ENCODE measurements at places on chromosomes 13 and 19. TPM values are rescaled to one million over a fixed set of nuclear protein-coding genes. Genes with fewer than 3 reads are reported as not detected.

Gene LAIR1
- 4.9 TPM for polyA plus RNA-seq

Gene ZNF568
- polyA plus RNA-seq = 9.8 TPM

GRCh38 chr13:109734002-109734785 is 52.2 kb downstream of the IRS2 start:
- no peak for DNase-seq

DNA sequence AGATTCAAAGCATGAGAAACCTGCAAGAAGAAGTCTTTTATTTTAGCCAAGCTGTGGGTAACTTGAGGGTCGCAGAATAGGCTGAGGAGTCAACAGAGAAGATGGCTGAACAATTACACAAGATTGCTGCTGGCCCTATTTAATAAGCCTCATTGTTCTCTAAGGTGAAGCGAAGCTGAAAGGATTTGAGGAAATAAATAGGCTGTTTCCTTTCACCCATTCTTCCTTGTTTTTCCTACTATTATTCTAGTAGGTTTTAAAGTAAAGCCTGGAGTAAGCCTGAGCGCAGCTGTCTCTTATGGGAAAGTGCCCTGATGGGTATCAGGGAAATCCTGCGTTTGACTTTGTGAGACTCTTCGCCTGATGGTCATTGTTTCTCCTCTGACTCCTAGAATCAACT is 25.0 kb upstream of the PCCA start:
- DNase-seq = no peak

Gene UHRF1
- polyA plus RNA-seq = 0.86 TPM

- peak; percentile 93 for DNase-seq
These were observed 19.5 kb downstream of the PRKD2 start for GRCh38 chr19:46697204-46697960.

Gene PIH1D1
- polyA plus RNA-seq = 63.5 TPM

DNA sequence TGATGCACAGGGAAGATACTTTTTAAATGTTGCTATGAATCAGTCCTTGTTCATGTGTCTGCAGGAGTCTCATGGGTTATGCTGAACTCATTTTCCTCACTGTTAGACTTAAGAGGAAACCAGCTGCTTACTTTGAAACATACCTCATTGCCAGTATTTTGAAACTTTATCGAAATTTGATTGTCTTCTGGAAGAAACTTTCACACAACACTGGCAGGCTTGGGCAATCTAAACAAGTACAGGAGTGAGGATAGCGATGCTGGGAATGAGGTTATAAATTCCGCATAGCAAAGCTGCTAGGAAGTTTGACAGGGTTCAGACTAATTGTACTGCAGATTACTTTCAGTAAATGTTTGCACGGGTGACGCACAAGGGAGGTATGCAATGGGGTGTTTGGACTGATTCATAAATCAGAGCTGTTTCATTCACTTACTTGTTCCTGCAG is 245.7 kb downstream of the DNAJC15 start:
- no peak for DNase-seq

GRCh38 chr13:27789495-27790303 is 2.6 kb upstream of the GSX1 start:
- DNase-seq = no peak

DNA sequence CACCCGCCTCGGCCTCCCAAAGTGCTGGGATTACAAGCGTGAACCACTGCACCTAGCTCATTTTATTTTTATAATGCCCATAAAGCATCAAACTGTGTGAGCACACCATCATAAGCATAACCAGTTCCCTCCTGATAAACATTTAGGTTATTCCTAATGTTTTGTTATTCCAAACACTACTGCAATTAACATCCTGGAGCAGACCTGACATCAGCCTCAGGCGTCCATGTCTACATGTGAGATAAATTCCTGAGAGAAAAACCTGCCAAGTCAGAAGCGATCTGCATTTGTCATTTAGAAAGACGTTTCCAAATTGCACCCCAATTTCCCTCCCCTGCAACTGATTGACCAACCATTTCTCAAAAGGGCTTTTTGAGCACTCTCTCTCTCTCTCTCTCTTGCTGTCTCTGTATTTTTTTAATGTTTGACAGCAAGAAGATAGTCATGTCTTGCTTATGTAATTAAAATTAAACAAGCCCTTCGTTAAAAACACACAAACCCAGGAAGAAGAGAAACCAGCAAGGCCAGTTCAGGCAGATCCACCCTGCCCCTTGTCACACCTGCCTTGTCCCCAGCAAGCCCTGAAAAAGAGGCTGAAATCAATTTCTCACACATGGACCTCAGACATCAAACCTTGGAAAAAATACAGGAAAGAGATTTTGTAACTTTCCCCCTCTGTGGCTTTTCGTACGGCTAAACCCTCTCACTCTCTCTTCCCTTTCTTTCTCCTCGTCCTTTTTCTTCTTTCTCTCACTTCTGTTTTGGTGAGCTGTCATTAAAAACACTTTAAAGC is 9.9 kb downstream of the LYPD3 start:
- no peak for DNase-seq

DNA sequence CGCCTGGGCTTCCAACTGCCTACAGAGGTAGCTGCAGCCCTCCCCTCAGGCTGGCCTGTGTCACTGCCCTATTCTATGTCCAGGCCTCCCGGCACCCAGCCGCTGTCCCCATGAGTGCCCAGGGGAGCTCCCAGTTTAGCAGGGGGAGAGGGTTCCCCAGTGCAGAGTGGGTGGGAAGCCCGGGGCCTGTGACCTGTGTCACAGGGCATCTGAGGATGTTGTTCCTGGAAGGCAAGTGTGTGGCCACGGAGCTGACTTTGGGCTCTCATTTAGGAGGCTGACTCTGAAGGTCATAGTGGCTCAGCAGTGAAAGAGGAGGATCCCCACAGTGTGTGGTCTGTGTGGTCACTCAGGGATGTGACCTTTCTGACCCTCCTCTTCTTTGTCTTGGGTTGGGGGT is 25.1 kb downstream of the PPP1R37 start:
- DNase-seq = no peak

GRCh38 chr13:37023871-37024270 is 23.3 kb downstream of the EXOSC8 start:
- no peak for DNase-seq

Gene FBXO17
- polyA plus RNA-seq = 35.5 TPM

Gene FCER2
- polyA plus RNA-seq = 0.08 TPM

GRCh38 chr13:101988140-101988539 is 413.7 kb downstream of the FGF14 start:
- DNase-seq = no peak

Gene PSG11
- not detected for polyA plus RNA-seq

Gene RAD23A
- polyA plus RNA-seq = 75.8 TPM

DNA sequence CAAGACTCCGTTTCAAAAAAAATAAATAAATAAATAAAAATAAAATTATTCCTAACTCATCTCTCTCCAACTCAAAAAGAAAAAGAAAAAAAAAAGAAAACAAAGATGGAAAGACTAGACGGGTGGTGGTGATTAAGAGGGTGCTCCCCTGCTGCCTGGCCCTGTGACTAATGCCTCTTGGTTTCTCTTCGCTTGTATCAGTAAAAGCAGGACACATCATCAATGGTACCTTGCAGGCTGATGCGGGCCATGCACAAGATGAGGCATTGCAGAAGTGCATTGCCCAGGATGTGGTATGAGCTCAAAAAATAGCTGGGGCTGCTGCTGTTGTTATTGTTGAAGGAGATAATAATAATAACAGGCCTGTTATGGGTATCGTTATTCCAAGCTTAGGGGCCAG is 14.6 kb downstream of the ACER1 start:
- no peak for DNase-seq

DNA sequence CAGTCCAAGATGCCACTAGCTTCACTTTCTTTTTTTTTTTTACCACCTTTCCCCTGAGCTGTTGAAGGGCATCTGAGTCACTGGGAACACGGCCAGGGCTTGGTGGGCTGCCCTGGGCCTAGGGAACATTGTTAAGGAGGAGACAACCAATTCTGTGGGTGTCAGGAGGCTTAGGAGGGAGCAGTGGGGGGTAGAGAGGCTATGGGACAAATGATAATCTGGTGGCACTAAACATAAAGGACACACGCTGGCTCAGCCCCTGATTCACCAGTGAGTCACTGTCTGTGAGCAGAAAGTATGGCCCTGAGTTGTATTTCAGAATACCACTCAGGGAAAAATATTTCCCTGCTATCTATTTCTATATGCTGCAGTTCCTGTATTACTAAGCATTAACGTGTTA is 207.8 kb downstream of the DCLK1 start:
- no peak for DNase-seq

GRCh38 chr13:75749407-75749806 is 113.3 kb downstream of the LMO7 start:
- no peak for DNase-seq

DNA sequence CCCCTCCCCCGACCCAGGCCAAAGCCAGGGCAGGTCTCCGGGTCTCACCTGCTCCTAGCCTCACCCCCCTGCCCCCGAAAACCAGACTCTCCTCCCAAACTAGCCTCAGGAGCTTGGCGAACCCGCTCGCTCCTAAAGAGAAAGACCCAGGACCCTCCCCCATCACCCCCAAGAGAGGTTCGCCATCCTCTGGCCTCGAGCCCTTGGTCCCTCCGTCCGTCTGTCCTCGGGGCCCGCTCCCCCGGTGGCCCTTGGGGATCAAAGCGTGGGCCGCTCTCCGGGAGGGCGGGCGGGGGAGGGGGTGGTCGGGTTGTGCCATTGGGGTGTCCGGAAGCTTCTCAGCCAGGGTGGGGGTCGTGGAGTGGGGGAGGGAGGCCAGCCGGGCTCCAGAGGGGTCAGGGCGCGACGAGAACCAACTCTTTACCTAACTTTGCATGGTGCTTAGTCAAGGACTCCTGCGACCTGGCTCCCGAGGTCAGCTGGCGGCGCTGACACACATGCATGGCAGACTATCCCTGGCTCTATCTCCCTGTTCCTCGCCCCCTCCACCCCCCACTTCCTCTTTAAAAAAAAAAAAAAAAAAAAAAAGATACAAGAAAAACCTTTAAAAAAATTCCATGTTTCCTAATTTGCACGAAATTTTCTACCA is 15.6 kb downstream of the SMIM24 start:
- DNase-seq = peak; percentile 41

DNA sequence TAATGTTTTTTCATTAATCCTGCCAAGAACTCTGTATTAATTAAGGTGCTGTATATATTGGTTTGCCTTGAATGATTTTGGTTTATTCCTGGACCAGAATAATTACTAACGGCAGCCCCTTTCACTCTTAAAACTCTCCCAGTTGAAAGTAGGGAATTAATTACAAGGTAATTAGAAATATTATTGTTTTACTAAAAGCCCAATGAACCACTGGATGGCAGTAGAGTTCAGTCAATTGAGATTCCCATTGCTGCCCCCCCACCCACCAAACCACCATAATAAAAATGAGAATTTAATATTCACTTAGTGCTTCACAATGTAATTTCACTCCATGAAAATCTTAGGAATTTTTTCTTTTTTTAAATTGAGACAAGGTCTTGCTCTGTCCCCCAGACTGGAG is 13.7 kb downstream of the WBP4 start:
- DNase-seq = no peak

GRCh38 chr19:35213663-35214632 is 14.6 kb downstream of the FAM187B start:
- no peak for DNase-seq

GRCh38 chr13:40749327-40749726 is 21.7 kb downstream of the MRPS31 start:
- no peak for DNase-seq

DNA sequence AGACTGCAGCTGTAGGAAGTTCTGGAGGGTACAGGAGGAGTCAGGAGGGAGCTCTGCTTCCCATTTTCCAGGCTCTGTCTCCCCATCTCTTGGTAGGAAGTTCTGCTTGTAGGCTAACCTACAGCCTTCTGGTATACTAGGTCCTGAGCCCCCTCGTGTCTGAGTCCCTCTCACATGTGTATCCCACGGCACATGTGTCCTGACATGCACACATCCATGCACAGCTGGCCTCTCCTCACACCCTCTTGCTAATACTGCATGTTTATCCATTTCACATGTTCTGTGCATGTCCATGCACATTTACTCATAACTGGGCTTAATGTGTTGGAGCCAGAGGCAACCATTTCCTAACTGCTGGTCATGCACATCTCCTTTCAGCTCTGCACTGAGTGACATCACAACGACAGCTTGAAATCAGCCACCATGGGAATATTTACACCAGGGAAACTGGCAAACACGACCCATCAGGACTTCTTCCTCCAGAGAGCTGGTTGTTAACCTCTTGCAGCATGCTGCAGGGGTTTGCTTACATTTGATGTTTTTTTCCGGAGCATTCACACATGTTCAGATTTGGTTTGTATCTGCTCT is 3.0 kb downstream of the CD209 start:
- DNase-seq = no peak

GRCh38 chr13:50519866-50520265 is 323.6 kb downstream of the DLEU7 start:
- no peak for DNase-seq

Gene CTXN1
- polyA plus RNA-seq = 3.3 TPM

DNA sequence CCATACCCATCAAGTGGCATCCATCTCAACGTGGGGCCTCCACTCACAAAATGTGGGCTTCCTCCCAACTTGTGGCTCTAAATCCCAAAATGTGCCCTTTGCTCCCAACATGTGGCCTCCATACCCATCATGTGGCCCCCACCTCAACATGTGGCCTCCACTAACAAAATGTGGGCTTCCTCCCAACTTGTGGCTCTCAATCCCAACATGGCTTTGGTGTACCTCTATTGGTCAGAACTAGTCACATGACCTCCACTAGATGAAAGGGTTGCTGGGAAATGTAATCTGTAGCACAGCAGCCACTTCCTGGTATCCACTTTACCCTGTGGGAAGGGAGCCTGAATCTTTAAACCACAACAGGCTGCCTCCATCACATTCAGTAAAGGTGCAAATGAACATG is 10.1 kb upstream of the ACER1 start:
- no peak for DNase-seq

Gene ZNF66
- polyA plus RNA-seq = 7.4 TPM

Data from ovary (tissue), 10 donors.